ENCODE measurements at places on chromosomes 7 and 10.
A peak's percentile ranks its signal among the peaks of the same experiment; 100 is the strongest.

- no peak for DNase-seq
Observed at GRCh38 chr7:73342645-73343044, 14.7 kb downstream of the FKBP6 start.

- no peak for DNase-seq
Observed at GRCh38 chr7:50863053-50863452, 80.4 kb upstream of the GRB10 start.

- DNase-seq: no peak
Observed at GRCh38 chr10:71852355-71852937, 1.4 kb upstream of the PSAP start.

GRCh38 chr10:73414230-73414945 lies 530 bp upstream of the ANXA7 start:
- DNase-seq: no peak

DNA sequence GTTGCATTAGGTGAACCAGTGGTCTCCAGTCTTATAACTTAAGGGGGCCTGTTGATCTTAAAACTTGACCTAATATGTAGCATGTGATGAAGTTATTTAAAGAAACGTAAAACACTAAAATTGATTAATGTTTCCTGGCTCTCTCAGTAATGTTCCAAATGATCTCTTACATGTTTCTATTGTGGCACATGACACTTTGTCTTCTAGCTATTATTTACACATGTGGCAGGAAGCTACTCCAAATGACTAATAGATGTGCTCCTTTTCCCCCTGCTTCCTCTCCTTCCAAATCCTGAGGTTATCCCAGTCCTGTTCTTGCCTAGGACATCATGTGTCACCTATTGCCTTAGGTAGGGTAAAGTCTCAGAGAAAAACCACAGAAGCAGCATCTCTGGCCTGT lies 89.4 kb downstream of the FAS start:
- no peak for DNase-seq

DNA sequence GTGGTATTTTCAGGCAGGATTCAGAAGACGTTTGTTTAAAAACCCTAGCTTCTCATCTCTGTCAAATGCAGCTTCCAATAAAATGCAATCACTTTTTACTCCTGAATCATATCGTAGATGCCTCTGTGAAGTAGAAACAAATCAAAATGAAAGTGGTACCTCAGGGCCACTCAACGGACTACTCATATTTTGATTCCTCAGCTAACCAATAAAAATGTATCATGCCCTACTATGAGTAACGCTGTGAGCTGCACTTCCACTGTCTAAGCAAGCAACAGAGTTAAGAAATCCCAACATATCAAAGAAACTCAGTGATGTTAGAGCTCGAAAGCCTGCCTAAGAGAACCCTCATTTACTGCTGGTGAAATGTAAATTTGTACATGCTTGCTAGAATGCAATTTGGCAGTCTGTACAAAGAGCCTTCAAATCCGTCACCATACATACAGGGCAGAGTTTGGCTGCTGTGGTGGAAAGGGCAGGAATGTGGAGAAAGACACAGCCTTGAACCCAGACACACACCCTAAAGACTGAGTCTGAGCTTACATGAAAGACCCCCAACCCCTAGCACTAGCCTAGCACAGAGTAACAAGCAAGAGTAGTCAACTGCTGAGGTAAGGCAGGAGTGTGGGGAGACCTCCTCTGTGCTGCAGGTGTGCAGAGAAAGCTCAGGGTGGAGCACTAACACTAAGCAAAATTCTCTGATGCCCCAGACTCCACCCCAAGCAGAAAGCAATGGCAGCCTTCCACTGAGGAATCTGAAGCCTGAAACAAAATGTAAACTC lies 151.5 kb downstream of the ANK3 start:
- DNase-seq: no peak

DNA sequence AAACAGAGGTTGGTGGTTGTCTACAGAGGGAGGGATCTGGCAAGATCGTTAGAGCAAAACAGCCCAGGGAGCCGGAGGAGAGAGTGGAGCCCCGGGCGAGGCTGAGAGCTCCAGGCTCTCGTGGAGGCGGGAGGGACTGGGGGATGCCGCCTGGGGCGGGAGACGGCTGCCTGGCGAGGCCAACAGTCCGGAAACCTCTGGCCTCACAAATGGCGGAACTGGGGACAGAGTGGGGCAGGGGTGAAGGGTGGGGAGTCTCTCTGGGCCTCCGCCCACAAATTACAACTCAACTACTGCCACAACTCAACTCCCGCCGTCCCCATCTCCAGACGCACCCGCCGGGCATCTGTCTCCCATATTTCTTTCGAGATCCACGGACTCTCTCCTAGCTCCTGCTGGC lies 47.7 kb downstream of the CLEC2L start:
- no peak for DNase-seq

- no peak for DNase-seq
Observed at GRCh38 chr10:105063796-105064195, 422.7 kb downstream of the SORCS3 start.

- DNase-seq: no peak
Observed at GRCh38 chr7:47460251-47460989, 121.5 kb downstream of the TNS3 start.

- no peak for DNase-seq
Observed at GRCh38 chr10:44417761-44418160, 32.9 kb upstream of the CXCL12 start.

DNA sequence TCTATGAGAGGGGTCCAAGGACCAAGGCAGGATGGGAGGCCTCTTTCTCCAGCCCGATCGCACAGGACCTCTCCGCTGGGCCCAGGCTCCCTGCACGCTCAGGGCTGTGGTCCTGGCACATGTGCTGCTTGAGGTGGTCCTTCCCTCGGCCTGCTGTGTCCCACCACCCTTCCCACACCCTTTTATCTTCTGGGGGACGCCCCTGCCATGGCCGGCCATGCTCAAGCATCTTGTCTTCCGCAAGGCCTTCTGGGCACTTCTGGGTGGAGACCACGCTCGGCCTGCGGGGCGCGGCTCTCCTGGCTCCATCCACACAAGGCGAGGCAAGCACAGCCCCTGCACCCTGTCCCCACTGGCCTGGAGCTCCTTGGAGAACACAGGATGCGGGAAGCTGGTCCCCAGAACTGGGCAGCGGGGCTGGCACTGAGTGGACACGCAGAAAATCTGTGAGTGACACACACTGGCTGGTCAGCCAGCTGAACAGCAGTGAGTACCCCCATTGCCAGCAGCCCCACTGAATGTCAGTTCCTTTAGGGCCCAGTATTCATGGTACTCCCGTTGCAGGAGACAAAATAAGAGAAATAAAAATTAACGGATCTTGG lies 115.9 kb downstream of the TCERG1L start:
- no peak for DNase-seq

- DNase-seq: no peak
Observed at GRCh38 chr10:49179699-49180443, 8.3 kb downstream of the TMEM273 start.

GRCh38 chr10:33257439-33258080 lies 76.9 kb downstream of the NRP1 start:
- no peak for DNase-seq

DNA sequence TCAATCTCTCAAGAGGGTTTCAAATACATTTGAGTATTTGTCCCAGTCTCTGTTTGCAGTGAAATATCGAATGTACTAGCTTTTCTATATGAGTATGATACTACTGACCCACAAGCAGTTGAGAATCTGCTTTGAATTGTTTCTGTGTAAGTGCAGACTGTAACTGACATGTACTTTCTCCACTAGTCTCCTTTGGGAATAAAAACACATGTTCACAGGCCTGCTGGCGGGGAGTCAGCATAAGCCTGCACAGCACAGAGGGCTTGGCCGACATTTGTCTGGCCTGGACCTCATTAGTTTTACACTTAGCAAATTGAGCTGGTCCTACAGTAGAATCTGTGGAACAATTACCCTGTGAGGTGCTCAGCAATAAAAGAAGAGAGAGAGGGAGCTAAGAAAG lies 72.6 kb downstream of the ITGB8 start:
- no peak for DNase-seq

DNA sequence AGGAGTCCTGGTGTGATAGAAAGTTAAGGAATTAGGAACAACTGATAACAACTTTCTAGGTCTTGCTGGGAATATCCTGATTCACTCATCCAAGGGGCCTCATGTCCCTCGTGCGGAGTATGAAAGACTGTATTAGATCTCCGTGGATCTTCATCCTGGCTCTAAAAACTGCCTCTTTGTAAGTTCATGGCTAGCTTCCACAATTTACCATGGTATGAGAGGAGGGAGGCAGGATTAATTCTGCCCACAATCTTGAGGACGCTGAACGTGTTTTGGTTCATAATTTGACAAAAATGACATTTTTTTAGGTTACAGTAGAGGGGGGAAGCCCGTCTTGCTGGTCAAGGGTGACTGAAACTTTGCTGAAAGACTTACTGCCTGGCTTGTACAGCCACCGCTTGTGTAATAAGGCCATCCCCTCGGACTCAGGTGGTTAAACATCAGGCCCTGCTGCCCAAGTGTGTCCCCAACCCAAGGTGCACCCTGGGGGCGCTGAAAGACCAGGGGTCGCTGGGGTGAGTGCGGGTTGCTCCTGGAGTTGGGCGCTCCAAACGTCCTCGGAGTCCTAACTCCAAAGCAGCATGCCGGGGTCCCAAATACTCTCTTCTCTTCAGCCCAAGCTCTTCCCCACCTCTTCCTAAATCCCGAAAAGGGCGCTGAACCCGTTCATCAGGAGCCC lies 733 bp downstream of the HIBADH start:
- no peak for DNase-seq

- no peak for DNase-seq
Observed at GRCh38 chr7:76372984-76373833, 14.4 kb upstream of the YWHAG start.

DNA sequence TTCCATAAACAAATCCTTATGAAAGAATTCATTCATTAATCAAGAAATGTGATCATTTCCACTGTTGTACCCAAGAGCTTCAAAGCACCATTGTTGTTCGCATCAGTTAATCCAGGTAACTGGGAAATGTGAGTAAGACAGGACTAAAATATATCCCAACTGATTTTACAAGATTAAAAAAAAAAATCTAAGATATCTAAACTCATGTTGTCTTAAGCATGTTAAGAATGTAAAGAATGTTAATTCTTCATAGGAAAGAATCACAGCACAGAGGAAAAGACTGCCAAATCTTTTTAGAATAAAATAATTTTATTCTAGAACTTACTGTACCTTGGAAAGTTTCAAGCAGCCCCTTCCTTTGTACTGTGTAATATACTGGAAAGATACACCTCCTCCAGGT lies 16.4 kb downstream of the FZD1 start:
- DNase-seq: no peak

DNA sequence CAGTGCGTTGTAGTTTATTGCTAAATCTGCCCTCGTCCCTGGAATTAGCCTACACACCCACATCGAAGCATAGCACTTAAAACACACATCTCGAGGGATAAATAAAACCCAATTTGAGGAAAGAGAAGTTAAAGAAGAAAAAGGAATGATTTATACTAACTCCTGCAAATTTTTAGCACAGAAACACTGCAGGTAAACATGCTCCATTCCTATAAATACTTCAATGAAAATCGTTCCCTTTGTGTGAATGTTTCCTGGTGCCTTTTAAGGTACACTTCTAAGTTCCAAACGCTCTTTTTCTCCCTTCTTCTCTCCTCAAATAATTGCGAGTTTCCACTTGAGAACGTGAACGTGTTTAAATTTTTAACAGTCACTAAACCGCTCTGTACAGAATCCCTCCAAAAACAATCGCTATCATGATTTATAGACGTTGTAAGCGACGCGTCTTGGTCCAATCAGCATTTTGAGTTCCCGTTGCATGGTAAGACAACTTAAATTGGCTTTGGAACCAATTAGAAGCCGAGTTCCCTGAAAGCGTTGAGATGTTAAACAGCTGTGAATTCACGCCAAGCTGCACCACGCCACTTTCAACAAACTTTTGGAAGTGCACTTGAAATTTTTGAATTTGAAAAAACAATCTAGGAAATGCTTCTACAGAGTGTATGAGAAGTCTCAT lies 12.5 kb upstream of the EBLN1 start:
- no peak for DNase-seq

DNA sequence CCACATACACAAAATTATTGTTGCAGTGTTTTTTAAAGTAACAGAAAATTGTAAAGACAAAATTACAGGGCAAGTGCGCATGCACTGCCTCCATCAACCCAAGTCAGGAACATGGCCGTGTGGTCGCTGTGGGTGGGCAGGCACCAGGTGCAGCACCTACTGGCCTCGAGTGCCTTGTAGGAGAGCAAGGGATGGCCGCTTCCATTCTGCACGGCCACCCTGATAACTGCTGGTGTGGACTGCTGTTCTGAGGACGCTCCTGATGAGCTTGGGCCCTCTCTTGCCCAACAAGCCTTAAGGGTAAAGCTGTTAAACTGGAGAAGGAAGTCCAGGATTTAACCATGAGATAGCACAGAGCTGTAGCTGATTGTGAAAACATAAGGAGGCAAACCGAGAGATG lies 124.6 kb upstream of the PPP1R9A start:
- DNase-seq: no peak

DNA sequence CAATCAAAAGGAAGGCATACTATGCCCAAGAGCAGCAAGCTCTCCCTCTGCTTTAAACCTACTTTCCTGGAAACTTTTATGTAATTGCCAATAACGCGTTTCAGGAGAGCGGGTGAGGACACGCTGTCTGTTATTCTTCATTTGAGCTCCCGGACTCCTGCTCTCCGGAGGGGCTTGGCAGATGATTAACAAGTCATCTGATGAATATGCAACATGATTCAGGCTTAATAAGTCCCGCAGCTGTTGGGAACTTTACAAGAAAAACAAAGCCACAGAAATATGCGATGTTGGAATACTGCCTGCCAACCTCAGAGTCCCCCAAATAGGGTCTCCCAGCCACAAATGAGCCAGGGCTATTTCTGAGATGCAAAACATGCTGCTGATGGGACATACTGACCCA lies 348.0 kb downstream of the GPAM start:
- DNase-seq: no peak

- DNase-seq: peak; percentile 33
Observed at GRCh38 chr7:39589323-39590111, 23.3 kb downstream of the YAE1 start.

GRCh38 chr10:7417103-7417623 lies 6.3 kb upstream of the SFMBT2 start:
- DNase-seq: no peak

- DNase-seq: no peak
Observed at GRCh38 chr7:70288781-70289456, 690.6 kb downstream of the AUTS2 start.

DNA sequence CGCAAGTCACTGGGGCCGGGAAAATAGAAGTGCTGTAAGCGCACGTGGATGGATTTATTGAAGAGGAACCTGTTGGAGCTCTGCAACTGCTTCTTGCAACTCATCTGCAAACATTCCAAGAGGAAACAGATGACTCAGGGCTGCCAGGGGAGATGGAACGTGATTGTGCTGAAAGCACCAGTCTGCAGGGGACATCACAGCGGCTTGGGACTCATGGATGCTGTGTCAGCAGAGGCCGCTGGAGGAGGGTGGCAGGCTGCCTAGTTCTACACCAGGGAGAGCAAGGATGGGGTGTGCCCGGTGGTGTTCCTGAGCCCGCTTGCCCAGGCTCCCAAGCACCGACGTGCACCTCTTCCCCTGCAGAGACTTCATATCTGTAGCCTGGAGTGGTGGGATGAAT lies 515.7 kb downstream of the TCERG1L start:
- no peak for DNase-seq

- DNase-seq: no peak
Observed at GRCh38 chr10:110260746-110261477, 43.8 kb downstream of the SMNDC1 start.
